AML-193 (cell line): ENCODE measurements at places on chromosomes 5 and 9.

GRCh38 chr9:90502134-90502533 is 140.5 kb downstream of the DIRAS2 start:
- no peak for DNase-seq

DNA sequence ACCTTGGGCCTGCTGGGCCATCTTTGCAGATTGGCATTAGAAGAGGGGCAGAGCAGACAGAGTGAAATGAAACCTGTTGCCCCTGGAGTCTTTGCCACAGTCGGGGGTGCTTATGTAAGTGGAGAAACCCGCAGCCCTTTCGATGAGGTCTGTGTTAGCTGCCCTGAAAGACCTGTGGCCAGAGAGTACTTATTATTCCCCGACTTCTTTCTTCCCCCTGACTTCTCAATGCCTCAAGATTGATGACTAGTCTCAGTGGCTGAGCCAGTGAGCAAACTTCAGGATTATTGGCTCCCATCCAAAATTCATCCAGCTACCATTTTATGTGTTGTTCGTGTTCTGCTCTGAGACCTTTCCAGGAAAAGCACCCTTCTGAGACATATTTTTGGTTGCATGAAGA is 7.6 kb downstream of the NTRK2 start:
- DNase-seq = no peak

GRCh38 chr5:44511596-44511995 is 122.4 kb upstream of the FGF10 start:
- no peak for DNase-seq

DNA sequence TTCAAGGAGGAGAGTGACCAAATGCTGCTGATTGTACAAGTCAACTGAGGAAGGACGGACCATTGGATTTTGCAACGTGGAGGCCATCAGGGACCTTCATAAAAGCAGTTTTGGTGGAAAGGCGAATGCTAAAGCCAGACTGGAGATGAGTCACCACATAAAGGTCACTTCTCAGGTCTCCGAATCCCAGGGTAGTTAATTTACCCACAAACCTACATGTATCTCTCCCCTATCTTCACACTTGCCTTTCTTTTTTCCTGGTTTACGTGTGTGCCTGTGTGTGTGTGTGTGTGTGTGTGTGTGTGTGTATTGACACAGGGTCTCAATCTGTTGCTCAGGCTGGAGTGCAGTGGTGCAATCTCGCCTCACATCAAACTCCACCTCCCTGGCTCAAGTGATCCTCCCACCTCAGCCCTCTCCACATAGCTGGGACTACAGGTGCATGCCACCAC is 4.6 kb upstream of the CTNNA1 start:
- DNase-seq = no peak

- DNase-seq = peak; percentile 4
These were observed 58.1 kb downstream of the DMRT1 start for GRCh38 chr9:899440-900184.

- DNase-seq = peak; percentile 46
These were observed 7.7 kb upstream of the GCNT4 start for GRCh38 chr5:75059912-75060545.

GRCh38 chr9:135281791-135282737 is 194.6 kb downstream of the OLFM1 start:
- no peak for DNase-seq

DNA sequence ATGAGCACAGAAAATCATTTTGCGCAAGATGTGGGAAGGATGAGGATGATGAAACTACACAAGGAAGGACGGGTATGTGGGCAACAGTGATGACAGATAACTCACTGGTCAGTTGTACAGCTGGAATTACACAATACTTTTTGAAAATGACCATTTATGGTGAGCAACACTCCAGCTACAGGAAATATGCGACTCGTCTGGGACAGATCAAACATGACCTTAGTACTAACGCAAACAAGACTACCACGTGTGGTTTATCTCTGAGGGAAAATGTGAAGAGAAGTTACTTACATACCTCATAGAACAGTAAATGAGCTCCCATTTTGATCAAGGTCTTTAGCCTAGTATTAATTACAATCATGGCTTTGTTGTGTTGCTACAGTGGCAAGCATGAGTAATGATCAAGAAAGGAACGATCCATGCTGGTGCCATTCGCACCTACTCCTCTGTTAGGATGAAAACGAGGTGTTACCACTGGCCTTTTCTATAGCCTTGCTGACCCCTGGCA is 456.9 kb downstream of the BNC2 start:
- peak; percentile 0 for DNase-seq

GRCh38 chr5:30040488-30041118 is 1152.9 kb upstream of the CDH6 start:
- peak; percentile 29 for DNase-seq

GRCh38 chr5:50435168-50435567 is 5.9 kb downstream of the EMB start:
- no peak for DNase-seq

DNA sequence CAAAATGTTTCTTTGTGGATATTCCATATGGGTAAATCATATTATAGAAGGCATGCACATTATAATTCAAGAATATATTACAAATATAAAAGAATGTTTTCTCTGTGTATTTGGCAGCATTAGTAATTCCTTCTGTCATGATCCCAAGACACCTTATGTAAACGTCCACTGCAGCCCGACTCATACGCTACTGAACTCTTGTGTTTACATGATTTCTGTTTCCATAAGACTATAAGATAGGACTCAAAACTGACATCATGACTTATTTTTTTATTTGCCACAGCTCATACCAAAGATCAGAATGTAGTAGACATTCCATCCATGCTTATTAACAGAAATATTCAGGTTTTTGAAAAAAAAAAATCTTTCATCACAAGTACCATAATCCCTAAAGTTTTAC is 234.1 kb downstream of the AP3B1 start:
- DNase-seq = no peak

GRCh38 chr5:57718155-57718554 is 235.5 kb upstream of the ACTBL2 start:
- no peak for DNase-seq

DNA sequence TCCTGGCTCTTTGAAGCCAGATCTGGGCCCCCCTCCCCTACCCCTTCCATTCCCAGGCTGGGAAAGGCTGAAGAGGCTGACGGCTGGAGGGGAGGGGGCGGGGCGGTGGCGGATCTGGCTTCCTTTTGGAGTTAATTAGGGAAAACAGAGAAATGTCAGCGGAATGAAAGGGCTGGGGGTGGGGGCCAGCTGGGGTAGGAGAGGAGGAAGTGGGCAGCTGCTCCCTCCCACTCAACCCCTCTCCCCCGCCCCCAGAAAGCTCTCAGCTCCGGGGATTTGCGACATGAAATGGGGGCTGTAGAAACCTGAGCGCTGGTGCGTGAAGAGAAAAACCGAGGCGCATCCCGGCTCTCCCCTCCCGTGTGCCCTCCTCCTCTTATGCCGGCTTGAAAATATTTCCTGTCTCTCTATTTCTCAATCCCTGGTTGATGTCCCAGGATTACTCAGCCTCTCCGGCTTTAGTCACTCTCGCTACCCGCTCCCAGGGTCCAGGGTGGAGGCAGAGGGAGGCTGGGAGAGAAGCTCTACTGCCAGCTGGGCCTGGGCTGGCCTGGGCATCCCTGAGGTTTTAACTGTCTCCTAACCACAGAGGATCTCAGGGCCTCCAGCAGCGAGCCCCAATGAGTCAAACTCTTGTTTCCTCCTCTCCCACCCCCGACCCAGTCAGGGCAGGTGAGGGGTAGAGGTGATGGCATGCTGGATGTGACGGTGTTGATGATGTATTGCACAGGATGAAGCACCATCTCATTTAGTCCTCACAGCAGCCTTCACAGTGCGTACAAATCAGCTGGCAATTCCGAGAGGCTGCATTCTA is 20.1 kb downstream of the PCDHGC5 start:
- no peak for DNase-seq

- DNase-seq = no peak
These were observed 26.6 kb downstream of the ADCY2 start for GRCh38 chr5:7422316-7423106.

DNA sequence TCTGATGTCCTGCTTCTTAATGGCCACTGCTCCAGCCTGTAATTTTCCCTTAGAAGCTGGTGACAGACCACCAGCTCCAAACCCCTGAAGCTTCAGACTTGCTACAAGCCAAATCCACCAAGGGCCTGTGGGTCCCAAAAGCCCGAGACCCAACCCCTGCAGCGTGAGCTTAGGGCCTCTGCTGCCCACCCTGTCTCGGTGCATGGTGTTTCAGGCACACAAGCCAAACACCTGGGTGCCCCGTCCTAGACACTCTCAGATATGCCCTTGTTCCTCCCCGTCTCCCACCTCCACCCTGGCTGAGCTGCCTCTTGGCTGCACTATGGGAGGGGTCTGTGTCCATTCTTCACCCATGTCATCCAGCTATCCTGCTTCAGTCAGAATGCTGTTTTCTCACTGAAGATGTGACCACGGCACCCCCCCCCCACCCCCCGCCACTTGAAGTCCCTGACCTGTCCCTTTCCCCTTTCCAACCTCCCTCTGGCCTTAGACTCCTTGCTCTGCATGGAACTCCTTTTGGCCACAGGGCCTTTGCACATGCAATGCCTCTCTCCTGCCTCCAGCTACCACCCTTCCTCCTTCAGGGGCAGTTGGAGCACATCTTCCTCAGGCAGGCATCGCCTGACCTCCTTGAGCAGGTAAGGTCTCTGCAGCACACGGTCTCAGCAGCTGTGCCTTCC is 55.8 kb downstream of the ZNF354C start:
- DNase-seq = no peak

DNA sequence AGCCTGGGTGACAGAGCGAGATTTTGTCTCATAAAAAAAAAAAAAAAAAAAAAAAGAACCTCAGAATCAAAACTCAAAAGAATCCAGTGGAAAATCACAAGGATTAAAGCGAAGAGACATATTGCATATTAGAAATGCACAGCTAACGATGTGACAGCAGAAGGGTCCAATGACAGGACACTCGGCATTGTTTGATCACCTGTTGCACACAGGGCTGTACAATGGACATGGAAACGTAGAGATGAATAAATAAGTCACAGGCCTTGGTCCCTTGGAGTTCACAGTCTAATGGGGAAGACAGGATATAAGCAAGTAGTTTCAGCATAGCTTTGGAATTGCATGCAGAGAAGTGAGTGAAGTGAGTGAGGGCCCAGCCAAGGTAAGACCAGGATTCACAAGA is 25.9 kb upstream of the PIK3R1 start:
- DNase-seq = no peak

DNA sequence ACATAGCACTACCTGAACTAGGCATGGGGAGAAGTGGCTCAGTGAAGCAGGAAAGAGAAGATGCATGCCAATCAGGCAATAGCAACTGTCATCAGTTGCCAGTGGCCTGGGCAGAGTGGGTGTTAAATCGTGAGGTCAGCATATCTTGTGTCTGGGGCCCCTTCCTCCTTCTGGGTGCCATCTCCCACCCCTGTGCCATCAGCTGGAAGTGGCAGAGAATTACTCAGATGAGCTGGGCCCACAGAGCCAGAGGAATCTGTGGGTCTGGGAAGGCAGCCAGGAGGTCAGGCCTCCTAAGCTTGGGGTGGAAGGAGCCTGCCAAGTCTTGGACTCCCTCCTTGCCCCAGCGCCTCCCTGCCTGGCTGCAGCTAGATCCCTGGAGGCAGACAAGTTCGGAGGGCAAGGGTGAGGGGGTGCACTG is 66.5 kb downstream of the GALNT12 start:
- no peak for DNase-seq

DNA sequence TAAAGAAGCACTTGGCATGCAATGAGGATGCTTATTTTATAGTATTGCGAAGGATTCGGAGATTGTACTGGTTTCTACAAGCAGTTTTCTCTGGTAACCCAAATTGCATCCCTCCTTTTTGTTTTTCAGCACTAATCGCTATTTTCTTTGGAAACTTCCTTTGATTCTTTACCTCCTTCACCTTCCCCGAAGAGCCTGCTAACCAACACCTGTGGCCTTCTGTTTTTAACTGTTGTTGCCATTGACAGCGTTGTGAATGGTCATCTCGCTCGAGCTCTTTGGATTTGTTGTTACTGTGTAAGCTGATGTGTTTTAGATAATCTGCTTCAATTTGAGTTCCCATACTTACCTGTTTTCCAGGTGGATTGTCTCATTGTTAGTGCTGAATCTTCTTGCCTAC is 1.1 kb downstream of the CNOT6 start:
- DNase-seq = no peak

- DNase-seq = no peak
These were observed 62.6 kb downstream of the SUSD1 start for GRCh38 chr9:112112519-112112918.

DNA sequence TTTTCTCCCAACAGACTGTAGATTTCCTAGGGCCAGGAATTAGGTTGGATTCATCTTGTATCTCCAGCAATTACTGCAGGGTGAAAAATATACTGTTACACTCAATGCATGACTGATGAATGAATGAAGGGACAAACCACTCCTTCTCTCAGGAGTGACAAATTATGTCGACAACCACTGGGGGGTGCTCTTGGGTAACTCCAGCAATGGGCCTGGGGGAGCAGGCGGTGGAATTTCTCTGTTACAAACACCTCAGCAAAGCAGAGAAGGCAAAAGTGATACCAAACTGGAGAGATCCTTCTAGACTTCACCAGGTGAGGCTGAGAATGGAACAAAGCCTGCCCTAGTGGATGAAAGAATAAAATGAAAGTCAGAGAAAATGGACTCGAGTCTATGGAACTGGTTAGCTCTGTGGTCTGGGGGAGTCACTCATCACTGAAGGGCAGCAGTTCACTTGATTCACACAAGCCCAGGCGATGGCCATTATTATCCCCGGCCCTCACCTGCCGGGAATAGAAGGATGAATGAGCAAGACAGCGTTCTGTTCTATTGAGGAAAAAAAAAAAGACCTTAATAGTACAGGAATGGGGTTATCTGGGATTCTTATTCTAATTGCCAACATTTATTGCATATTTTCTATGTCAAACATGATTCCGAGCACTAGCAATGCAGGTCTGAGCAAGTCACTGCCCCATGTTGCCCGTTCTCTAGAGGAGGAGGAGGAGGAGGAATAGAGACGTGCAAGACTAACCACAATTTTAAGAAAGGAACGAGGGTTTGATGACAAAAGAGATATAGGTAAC is 341.1 kb downstream of the ASTN2 start:
- DNase-seq = peak; percentile 3

- no peak for DNase-seq
These were observed 463.6 kb upstream of the DAP start for GRCh38 chr5:11224436-11225187.

- no peak for DNase-seq
These were observed 78.9 kb downstream of the SEMA4D start for GRCh38 chr9:89418882-89419640.

DNA sequence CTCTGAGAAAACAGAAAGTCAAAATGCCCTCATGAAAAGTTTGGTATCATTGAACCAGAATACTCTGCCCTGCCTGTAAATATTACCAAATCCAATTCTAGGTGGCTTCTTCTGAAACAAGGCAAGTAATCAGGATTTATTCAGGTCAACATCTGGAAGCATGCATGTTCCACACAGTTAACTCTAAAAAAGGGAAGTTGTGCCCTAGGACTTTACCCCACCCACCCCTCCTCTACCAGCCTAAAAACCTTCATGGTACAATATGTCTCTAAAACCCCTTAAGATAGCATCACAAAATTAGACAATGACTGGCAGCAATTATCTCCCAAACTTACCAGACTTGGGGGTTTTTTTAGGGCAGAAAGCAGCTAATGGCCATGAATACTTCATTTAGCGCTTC is 414.8 kb upstream of the SLC30A5 start:
- DNase-seq = no peak

GRCh38 chr5:139844472-139845145 is 49.0 kb downstream of the PSD2 start:
- DNase-seq = peak; percentile 61
